AG09309 (cell line): ENCODE measurements at places on chromosomes 3 and 15.
A peak's percentile ranks its signal among the peaks of the same experiment; 100 is the strongest.

DNA sequence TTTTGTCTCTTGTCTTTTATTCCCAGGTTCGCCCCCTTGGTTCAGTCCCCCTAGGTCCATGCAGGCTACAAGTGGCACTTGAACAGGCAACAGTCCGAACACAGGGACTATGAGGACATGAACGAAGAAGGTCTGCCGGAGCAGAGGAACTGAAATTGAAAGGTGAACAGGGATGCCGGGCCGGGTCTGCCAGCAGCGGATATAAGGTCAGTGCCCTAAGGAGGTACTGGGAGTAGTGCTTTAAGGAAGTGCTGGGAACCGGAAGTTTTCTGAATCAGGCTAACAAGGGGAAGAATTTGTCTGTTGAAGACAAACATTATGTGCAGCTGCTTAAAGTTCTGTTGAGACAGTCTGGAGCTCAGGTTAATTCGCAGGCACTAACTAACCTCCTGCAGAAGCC is 46.8 kb downstream of the LSM3 start:
- no peak for DNase-seq

GRCh38 chr3:151345859-151346258 is 16.5 kb upstream of the P2RY13 start:
- peak; percentile 34 for DNase-seq

GRCh38 chr3:177196008-177196455 is 1.2 kb downstream of the TBL1XR1 start:
- DNase-seq, result no peak

GRCh38 chr3:128800241-128801187 is 74.5 kb downstream of the RAB7A start:
- DNase-seq, result no peak

- DNase-seq, result no peak
Measured at GRCh38 chr15:101145362-101145761, 106.5 kb downstream of the CHSY1 start.

- DNase-seq, result no peak
Measured at GRCh38 chr3:128557531-128558280, 64.7 kb upstream of the GATA2 start.

DNA sequence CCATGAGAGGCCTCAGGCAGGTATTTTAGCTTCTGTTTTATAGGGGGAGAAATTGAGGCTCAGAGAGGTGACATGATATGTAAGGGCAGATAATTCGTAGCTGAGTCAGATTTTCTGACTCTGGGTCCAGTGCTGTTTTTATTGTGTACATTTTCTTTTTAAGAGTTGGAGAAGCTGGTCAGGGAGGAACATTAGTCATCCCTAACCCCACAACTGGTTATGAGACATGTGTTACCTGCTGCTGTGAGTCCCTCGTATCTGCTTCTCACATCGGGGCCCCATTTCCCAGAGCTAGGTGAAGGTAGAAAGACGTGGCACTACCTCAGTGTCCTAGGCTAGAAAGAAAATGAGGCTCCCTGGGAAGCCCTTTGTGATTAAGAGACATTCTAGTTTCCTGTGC is 28.6 kb downstream of the GALNT15 start:
- DNase-seq, result no peak

DNA sequence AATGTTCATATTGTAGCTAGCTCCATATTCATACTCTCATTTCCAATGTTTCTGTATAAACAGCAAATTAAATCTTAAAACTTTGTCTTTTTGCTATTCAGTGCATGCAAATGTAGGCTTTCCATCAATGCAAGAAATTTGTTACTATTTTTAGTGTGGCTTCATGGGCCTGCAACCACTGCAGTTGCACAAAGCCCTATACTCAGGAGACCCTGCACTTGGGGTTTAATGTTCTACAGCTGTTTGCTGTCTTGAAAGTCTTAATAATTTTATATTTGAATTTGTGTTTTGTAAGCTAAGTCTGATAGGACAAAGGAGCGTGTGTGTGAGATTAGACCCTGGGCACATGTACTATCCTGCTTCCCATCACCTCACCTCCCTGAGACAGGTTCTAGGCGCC is 9.6 kb downstream of the PYDC2 start:
- DNase-seq, result no peak

GRCh38 chr3:78605178-78605577 is 1162.6 kb downstream of the ROBO1 start:
- no peak for DNase-seq

DNA sequence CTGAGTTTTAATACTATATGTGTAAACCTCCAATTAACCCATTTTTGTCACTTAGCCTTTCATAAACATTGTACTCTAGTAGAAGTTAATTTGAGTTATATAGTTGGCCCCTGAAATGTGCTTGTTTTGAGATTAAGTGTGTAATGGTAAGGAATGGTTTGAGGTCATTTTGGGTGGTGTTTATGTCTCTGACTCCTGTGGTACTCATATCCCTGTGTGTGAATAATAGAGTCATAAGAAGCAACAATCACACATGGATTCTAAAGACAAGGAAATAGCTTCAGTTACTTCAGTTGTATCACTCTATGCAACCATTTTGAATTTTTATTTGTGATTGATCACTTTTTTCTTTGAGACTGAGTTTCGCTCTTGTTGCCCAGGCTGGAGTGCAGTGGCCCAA is 408.5 kb downstream of the MFSD1 start:
- DNase-seq, result no peak

GRCh38 chr3:168269001-168269400 is 173.3 kb upstream of the GOLIM4 start:
- DNase-seq, result no peak

DNA sequence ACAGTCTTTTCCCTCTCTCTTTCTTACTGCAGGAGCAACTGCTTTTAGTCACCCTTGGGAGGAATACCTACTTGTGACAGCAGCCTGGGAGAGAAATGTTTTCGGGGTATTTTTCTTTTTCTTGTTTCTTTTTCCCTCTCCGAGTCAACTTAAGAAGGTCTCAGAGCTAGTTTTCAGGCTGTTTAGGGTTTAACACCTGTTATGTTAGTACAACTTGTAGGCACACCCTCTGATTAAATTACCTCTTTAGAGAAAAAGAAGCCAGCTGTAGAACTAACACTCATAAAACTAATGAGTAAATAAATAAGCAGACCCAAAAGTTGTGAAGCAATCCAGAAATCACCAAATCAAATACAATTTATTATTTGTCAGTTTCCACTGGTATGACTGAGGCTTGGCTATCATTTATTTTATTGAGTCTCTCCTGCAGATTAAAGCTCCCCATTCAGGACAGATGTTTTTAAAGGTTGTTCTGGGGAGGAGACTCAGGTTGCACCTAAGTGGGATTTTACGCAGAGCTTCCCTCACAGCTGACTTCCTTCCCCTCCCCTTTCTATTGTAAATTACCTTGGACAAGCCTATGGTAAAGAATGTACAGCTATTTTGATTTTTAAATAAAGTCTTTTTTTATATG is 112.5 kb downstream of the FOXB1 start:
- no peak for DNase-seq

GRCh38 chr15:98555173-98555515 is 93.2 kb upstream of the IGF1R start:
- DNase-seq, result no peak

DNA sequence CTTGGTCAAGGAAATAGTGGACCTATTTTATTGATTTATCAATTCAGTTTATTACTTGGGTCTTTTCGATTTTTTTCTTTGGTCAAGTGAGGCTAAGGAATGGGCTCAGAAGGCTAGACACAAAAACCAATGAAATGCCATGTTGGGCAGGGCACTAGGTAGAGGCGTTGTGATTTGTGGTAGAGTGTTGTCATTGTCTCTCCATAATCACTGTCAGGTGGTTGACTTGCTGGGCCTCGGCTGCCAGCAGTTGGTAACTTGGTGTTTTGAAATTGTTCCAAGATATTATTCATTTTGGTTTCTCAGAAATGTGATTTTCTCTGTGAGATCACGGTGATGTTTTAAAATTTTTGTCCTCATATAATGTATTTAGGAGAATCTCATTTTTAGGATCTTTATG is 173.6 kb downstream of the KLHL25 start:
- no peak for DNase-seq

DNA sequence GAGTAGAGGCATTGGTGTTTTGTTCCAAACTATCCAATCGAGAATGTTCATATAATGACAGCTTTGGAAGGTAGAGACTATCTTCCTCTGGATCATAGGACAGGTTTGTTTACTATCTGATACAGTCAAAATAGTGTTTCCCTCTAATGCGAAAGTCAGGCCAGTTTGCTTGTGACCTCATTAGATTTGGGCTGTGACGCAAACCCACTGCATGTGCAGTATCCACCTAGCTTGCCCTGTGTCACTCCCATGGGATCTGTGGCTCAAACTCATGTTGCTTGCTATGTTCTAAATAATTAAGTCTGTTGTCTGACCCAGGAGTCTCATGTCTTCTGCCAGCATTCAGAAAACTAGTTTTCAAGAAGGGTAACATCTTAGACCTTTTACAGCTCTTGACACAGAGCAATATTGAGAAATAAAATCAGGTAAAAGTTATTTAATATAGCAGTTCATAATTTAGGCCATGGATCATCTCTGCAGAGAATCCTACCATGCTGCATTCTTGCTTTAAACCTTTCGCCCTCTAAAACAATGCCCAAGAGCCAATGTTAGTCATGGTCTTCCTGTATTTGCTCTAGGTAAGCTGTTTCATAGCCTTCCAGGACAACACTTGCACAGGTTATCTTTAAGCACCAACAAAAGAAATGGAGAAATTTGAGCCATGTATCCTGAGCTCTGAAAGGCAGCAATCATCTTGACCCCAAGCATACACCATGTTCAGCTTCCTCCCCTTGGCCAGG is 26.4 kb downstream of the NIT2 start:
- DNase-seq, result no peak

DNA sequence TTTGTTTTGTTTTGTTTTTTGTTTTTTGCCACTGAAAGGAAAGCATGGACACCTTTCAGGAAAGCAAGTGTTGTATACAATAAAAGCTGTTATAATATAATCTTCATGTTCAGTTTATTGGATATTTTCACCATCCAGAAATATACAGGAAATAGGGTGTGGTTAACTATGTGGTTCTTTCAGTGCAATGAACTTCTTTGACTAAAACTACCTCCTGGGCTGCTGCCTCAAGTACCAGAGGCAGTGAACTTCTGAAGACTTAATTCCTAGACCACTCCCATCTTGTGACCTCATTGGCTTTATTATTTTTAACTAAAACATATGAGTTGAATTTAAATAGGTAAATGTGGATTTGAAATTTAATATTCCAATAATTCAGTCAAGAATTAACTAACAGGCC is 27.1 kb upstream of the TBL1XR1 start:
- no peak for DNase-seq

- no peak for DNase-seq
Measured at GRCh38 chr15:91921188-91921842, 67.8 kb downstream of the SLCO3A1 start.

DNA sequence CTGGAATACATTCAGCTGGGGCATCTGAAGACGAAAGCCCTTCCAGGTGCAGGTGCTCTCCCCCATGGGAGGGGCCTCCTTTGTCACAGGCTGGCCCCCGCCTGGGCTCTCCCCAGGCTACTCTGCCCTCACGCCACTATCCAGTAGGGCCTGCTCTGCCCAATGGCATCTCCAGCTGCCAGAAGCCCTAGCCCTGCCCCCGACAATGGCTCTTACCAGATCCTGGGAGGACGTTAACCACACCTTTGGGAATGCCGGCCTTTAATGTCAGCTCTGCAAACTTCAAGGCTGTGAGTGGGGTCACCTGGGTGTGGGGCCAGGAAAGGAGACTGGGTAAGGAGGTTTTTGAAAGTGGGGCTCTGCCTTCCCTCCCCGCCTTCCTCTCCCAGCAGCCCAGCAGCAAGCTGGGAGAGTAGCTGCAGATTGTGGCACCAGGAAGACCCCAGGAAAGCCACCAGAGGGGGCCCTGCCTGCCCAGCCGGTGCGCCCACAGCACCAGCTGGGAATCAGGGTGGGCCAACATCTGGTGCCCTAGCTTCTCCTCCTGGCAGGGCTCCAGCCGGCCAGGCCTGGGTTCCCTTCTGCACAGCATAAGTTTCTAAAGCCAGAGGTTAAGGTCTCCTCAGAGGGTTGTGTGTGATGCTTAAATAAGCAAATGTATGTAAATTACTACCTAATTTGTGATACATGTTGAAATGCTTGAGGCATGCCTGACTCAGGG is 40.4 kb upstream of the SLC41A3 start:
- no peak for DNase-seq

- DNase-seq, result no peak
Measured at GRCh38 chr15:63895194-63895593, 61.4 kb upstream of the HERC1 start.

GRCh38 chr3:73783811-73784210 is 159.1 kb upstream of the PDZRN3 start:
- no peak for DNase-seq

DNA sequence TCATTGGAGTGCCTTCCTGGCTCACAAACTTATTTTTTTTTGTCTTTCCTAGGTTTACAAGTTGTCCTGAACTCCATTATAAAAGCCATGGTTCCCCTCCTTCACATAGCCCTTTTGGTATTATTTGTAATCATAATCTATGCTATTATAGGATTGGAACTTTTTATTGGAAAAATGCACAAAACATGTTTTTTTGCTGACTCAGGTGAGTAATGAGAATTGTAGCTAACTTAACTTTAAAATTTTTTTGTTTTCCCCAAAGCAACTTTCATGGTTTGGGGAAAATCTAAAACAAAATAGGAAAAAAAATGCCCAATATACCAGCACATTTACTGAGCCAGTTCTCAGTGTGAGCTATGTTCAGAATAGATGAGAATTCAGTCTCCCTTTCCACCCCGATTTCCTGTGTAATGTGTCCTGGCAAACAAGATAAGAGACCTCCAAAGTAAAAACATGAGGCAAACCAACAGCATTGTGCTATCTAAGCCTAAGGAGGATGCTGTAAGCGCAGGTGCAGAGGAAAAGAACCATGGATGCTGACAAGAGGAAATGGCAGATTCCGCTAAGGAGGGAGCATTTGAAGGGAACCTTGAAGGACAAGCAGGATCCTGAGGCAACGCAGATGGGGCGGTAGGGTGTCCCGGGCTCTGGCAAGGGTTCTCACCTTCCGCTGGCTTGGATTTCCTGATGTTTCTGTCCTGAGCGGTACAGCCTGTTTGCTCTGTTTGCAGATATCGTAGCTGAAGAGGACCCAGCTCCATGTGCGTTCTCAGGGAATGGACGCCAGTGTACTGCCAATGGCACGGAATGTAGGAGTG is 171.4 kb downstream of the CACNA1D start:
- no peak for DNase-seq

DNA sequence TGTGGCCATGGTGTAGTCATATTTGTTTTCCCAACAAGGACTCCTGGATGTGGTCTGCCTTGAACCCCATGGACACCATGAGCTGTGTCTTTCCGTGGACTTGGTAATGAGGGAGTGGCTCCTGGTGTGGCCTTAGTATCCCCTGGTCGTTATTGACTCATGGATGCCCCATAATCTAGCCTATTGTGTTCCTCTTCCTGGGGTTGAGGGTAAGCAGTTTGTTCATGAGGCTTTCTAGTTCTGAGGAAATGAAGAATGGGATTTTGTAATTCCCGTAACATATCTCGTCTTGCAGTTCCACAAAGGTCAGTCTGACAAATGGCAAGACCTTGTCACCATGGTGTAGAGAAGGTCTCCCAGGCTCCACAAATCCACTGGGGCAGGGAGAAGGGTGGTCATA is 22.6 kb downstream of the RAB7A start:
- DNase-seq, result no peak
